ENCODE measurements at places on chromosomes 3 and 15.
A peak's percentile ranks its signal among the peaks of the same experiment; 100 is the strongest.

- peak; percentile 22 for DNase-seq
These were observed at the start of gene UBE2E2 for GRCh38 chr3:23202921-23203707. TSS of gene UBE2E2 (plus strand) at chr3:23203327.

- no peak for DNase-seq
These were observed 43.8 kb upstream of the TRA2B start for GRCh38 chr3:185981621-185982020.

DNA sequence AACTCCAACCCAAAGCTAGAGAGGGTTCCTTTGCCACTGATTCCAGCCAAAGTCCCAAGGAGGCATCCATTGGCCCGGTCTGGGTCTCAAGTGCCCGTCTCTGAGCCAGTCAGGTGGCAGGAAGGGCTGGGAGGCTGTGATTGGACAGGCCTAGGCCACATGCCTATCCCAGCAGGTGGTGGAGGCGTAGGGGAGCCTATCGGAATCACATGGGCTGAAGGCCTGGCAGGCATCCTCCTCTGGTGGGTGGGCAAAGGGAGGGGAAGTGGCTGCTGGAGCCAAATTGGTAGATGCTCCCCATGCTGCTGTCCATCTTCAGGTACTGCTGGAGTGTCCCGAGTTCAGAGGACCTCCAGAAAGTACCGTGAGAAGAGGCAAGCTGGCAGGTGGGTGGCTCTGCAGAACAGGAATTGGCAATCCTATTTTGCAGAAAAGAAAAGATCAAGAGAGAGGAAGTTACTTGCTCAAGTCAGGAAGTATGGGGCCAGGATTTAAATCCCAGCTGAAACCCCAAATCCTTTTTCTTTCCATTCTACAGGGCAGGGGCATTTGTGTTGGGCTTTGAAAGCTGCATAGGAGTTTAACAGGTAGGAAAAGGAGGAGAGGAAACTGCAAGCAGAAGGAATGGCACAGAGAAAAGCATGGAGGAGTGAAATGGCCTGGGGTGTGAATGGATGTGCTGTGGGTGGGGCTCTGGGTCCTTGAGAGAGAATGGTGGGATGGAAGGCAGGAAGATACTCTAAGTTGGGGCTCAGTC lies 3.7 kb downstream of the CHST13 start:
- no peak for DNase-seq

DNA sequence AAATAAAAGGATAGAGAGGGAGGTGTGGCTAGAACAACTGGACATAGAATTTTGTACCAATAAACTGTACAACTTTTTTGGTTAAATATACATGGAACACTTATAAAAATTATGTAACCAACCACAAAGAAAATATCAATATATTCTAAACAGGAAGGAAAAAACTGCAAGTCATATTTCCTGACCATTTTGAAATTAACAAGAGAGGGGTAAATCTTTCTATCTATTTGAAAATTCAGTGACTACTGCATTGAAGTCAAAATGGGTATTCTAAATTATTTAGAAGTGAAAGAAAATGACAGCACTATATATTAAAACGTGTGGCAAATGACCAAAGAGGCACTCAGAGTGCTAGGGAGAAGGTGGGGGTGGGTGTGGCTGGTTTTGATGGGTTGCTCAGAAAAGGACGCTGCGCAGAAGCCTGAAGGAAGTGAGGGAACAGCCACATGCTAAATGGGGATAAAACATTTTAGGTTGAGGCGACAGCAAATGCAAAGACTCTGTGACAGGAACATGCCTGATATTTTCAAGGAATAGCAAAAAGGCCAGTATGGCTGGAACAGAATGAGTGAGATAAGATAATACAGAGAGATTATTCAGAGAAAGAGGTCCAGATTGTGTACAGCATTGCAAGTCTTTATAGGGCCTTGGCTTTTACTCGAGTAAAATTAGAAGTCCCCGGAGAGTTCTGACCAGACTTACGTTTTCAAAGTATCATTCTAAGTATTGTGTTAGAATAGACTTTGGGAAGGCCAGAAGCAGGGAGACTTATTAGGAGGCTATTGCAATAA lies 41.1 kb downstream of the ERICH6 start:
- no peak for DNase-seq

- DNase-seq: no peak
These were observed 28.9 kb downstream of the POPDC2 start for GRCh38 chr3:119631516-119631915.

DNA sequence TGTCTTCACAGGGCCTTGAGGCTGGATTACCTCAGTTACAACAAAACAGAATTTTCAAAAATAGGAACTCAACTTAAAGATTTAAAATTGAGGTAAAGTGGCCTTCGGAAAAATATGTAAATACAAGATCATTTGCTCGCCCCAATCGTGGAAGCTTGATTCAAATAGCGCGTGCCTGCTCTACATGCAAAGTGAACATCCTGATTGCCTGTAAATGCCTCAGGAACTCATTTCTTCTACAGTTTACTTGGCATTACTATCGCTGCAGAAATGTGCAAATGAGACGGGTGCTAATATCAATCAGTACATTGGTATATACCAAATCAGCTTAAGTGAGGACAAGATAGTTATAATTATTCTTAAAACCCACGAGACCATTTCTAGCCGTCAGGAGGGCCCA lies 159.2 kb downstream of the XXYLT1 start:
- no peak for DNase-seq

GRCh38 chr3:39933986-39934693 lies 124.7 kb downstream of the MYRIP start:
- DNase-seq: no peak

GRCh38 chr3:175591375-175591774 lies 732.2 kb downstream of the NAALADL2 start:
- no peak for DNase-seq

Data from pulmonary artery endothelial cell (primary cell).